Suppressor macrophage (primary cell): ENCODE measurements at places on chromosomes 1 and 21.

GRCh38 chr1:243443557-243443956, 187.7 kb downstream of the SDCCAG8 start:
- DNase-seq = peak; percentile 17

GRCh38 chr1:163668472-163668871, 346.7 kb downstream of the NUF2 start:
- no peak for DNase-seq

DNA sequence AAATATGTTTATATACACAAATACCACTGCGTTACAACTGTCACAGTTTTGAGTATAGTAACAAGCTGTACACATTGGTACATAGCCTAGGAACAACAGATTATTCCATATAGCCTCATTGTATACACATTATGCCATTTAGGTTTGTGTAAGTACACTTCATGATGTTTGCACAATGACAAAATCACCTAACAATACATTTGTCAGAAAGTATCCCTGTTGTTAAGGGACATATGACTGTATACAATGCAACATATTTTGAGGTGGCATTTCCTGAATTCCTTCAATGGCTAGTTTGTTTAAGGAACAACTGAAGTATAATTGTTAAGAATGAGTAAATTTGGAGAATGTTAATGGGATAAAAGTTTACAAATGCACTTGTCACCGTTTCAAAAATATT, 19.0 kb downstream of the PLPPR5 start:
- DNase-seq = no peak

- DNase-seq = peak; percentile 77
These were observed 12.6 kb downstream of the NHLH2 start for GRCh38 chr1:115828101-115829022.

- DNase-seq = no peak
These were observed 33.1 kb upstream of the COL6A2 start for GRCh38 chr21:46064870-46065214.

DNA sequence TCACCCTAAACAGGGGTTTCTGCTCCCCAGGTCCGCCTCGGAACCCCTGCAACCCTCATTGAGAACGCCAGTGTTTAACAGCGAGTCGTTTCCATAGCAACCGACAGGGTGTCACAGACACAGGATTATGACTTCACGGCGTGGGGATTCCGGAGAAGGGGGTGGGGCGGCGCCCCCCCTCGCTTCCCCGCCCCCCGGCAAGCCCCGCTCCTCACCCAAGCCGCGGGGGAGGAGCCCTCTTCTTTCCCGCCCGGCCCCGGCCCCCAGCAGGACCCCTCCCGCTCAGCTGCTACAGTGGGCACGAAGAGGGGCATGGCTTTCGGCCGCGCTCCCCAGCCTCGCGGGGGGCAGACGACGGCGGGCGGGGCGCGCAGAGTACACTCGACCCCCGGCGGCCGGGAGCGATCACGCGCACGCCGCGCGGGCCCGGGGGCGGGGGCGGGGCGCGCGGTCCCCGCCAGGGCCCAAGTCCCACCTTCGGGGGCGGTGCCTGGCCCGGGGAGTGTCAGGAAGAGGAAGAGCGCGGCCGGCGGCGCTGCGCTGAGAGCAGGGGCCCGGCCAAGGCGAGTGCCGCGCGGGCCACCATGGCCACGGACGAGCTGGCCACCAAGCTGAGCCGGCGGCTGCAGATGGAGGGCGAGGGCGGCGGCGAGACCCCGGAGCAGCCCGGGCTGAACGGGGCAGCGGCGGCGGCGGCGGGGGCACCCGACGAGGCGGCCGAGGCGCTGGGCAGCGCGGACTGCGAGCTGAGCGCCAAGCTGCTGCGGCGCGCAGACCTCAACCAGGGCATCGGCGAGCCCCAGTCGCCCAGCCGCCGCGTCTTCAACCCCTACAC, at the start of gene EFHD2:
TSS of gene EFHD2 (plus strand) at position 501 of the 835 bp plus-strand sequence. CDS start at position 585, 84 bp downstream.
- DNase-seq = peak; percentile 85

DNA sequence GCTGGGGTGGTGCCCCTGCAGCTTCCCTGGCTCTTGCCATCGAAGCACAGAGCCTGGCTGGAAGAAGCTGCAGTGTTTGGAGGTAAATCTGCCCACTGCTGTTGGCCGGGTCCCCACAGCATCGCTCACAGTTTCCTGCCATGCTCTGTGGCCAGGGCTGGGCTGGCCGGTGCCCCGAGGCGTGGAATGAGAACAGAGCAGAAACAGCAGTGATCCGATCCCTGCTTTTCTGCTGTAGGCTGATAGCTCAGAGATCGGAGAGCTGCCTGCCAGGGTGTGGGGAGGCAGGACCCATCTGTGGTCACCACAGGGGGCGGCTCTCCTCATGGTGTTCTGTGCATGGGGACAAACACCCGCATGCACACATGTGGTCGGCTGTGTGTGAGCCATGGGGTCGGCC, 11.5 kb downstream of the SLC45A1 start:
- no peak for DNase-seq

DNA sequence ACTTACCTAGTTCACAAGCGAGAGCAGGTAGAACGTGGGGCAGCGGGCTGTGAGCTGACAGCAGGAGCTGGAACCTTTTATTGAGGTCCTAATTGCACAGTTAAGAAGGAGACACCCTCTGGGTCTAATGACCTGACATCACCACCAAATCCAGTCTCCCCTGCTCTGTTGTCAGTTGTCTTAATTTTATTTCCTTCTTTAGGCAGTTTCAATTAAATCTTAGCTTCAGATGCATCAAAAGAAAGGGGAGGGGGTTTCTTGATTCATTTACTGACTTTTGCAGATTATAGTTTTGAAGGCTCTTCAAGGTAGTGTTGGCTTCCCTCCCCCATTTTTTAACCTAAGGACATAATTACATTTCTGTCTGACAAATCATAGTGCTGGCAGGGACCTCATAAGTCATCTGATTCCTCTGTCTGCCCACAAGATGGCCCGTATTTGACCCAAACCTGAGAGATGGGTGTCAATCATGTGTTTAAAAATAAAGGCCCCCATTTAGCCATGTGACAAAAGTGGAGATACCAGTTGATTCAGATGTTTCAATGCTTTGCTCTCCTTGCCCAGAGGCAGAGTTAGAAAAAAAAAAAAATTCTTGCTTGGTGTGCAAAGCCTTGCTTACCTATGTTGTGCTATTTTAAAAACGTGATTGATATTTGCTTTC, at the start of gene TCHHL1:
TSS of gene TCHHL1 (minus strand) at position 51 of the 661 bp plus-strand sequence. CDS start 921 bp downstream, outside the sequence.
- DNase-seq = no peak

- DNase-seq = peak; percentile 56
These were observed 68.1 kb downstream of the GRIK3 start for GRCh38 chr1:36966242-36966641.

DNA sequence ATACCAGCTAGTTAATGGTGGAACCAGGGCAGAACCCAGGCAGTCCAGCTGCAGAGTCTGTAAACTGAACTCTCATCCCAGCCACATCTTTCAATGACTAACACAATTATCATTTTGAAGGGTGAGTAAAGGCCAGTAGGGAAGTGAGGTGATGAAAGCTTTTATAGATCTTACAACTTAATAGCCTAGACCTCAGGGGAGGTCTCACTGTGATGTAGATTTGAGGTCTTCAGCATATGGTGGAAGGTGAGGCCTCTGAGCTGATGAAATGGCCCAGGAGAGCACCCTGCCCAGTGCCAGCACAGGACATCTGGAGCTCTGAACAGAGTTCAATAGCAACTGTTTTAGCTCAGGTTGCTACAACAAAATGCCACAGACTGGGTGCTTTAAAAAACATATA, 44.8 kb upstream of the POU2F1 start:
- no peak for DNase-seq

- DNase-seq = no peak
These were observed 365.4 kb downstream of the NEGR1 start for GRCh38 chr1:71916894-71917293.

DNA sequence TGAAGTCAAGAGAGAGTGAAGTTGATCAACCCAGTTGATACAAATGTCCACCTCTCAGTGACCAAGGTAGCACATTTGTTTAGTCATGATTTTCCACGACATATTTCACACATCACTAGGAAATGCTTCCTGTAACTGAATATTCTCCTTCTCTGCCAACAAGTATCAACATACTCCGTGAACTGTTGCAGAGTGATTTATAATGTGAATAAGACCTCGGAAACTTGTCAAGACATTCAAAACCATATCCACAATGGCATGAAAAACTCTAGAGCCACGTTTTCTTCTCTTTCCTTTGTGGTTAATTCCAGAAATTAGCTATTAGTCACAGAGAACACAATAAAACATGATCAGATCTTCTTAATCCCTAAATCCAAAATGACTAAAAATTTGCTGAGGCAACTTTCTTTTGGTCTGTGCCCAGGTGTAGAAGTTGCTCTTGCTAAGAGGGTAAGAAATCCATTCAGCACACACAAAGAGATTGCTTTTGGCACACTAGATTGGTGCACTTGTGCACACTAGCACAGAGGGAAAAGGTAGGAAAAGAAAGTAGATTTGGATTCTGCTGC, 244.3 kb upstream of the NRIP1 start:
- no peak for DNase-seq
